ENCODE measurements at places on chromosomes 1 and 21.

DNA sequence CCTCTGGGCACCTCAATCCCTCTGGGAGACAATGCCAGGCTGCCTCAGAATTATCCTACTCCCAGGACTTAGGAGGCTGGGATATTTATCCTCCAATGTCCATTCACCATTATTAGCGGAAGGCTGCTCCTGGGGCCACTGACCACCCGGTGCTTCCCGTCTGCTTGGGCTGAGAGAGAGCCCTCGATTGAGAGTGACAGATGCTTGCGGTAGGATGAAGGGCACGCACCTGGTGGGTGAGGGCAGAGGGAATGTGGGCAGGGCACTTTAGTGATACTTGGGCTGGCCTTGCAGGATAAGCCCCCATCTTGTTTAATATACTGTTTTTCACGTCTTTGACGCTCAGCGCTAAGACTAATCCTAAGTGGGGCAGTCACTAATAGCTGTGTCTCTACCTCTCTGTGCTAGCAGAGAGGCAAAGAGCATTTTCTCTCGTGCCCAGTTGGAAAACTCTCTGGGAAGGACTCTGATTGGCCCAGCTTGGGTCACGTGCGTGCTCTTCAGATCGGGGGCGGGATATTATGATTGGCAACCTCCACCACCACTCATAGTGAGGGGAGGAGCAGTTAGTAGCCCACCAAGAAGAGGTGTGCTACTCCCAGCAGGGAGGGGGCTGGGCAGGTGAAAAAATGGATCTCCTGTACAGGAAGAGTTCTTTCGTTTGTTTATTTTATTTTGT is 10.6 kb upstream of the PARS2 start:
- no peak for DNase-seq

DNA sequence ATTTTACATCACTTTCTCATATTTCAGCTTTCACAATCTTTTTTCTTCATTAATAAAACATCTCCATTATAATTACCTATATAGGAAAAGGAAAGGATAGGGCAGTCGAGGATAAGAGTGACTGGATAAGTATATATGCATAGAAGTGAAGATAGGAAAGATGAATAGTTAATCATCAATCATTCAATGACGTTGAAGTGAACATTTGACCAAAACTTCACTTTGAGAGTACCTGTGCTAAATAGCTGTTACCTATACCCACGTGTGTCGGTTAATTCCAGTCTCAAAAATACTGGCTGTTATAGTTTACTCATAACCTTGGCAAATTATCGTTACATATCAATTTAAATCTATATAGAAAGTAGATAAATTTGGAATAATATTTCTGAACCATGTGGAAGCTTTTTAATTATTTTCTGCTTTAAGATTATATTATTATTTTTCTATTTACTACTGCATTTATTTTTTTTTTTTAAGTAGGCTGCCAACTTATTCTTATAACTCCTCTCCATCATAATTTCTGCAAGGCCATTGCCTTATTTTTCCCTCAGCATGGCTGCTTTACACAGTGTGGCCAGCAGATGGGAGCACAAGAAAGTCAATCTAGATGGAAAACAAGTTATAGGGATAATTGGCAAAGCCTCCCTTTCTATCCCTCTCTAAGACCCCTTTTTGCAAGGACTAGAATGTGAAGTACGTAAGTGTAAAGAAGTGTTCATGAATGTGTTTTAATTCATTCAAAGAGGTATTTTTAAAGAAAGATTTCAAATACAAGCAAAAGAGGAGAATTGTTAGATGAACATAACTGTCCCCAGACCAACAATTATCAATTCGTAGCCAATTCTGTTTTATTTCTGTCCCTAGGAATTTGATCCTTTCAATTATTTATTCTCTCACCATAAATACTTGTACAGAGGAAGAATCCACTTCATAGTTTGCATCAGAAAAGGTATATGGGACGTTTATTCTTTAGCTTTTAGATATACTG is 290.4 kb downstream of the KCNT2 start:
- DNase-seq, result no peak

DNA sequence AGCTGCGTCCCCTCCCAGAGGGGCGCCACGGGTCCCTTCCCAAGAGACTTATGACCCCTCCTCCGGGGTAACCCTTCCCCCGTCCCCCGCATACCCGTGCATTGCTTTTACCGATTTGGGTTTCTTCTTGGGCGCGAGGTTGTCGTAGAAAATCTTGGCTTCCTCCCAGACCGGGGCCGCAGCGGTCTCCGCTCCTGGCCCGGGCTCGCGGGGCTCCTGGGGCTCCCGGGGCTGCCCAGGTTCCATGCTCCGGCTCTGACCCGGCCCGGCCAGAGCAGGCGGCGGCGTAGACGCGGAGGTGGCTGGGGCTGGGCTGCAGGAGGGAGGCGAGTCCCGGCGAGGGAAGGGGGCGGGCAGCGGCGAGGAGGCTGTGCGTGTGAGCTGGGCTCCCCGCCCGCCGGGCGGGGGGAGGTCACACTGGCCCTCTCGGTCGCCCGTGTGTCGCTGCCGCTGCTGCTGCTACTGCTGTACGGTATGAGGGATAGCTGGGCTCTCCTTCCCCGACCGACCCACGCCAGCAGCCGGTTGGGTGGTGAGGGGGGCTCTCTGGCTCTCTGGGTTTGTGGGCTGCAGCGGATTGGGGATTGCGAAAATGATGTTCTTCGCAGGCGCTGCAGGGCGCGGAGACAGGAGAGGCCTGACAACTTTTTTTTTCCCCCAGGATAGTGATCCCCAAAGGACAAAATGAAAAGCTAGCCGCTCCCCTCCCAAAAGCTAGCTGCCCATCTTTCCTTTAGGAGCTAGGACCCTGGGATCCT is at the start of gene NT5C1A:
NT5C1A (minus strand) TSS at position 315 of the 758 bp plus-strand sequence; CDS start at position 246, 69 bp downstream.
- DNase-seq, result peak; percentile 69

- DNase-seq, result no peak
These were observed 38.2 kb upstream of the WDR26 start for GRCh38 chr1:224472806-224473205.

GRCh38 chr1:243322326-243322725 is 66.5 kb downstream of the SDCCAG8 start:
- DNase-seq, result no peak

DNA sequence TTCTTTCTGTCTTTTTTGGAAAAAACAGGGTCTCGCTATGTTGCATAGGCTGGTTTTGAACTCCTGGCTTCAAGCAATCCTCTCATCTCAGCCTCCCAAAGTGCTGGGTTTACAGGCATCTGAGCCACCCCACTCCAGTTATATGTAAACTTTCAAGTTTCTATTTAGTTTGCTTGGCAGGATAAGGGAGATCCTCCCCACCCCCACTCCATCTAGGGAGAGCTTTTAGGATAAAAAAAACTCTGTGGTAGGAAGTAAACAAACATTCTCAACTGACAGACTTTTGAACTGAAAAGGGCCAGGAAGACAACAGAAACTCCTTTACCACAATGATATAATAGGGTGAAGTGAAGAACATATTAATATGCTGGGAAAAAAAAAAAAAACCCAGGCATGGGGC is 41.0 kb upstream of the ZNF326 start:
- no peak for DNase-seq

All from upper lobe of right lung (tissue), 1 donor.